ENCODE measurements at places on chromosomes 7 and 10.

- DNase-seq, result no peak
These were observed 89.0 kb downstream of the JMJD1C start for GRCh38 chr10:63376560-63377304.

DNA sequence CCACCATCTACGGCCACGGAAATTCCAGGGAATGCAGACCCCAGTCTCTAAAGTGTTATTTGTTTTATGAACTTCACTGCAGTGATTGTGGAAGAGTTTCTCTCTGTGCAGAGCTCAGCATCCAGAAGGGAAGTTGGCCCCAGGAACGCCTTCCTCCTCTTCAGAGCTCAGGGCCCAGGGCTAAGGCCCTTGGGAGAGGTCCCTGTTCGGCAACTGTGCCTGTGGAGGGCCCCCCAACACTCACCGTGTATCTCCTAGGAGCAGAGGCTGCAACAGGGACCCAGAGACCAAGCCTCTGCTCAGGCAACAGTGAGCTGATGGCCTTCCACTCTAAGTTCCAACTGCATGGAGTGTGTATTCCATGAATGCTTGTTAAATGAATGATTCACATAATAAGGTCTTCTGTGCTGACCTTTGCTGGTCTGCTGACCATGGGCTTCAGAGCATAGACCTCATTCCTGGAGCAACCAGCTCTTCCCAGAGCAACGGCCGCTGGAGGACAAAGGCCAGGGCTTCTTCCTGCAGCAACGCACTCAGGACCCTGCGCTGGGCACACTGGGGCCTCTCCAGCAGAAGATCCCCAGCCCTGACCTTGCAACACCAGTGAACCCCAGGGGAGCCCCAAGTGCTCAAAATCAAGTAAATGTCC, 7.7 kb downstream of the DIP2C start:
- DNase-seq, result no peak

DNA sequence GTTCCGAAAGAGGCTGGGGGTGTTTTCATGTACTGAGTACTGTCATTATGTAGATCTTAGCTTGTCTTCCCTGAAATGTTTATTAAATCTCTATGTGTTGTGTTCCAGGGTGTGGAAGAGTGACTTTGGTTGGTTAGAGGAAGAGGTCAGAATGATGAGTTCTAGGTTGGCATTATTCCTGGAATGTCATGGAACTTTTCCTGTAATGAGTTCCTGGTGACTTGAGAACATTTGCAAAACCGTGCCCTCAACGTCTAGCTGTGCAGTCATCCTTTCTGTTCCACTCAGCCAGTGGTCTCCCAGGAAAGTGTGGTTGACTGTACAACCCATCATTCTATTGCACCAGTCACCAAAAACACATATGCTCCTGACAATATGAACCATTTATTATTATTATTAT, 129.6 kb downstream of the BICC1 start:
- no peak for DNase-seq

DNA sequence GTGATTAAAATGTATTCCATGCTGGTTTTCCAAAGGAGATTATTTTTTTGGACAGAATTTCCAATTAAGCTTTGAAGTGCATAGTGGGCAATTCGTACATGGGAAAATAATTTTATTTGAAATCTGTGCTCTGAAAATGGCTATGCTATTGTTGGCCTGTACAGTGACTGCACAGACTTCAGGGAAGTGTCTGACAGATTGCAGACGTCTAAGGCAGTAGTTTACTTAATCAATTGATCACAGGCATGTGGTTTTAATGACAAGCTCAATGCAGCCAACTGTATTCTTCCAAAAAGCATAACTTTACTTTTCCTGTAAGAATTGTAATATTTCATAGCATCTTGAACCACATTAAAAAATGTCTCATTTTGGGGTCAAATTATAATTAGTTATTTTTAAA, 102.0 kb downstream of the SEMA3C start:
- DNase-seq, result no peak

DNA sequence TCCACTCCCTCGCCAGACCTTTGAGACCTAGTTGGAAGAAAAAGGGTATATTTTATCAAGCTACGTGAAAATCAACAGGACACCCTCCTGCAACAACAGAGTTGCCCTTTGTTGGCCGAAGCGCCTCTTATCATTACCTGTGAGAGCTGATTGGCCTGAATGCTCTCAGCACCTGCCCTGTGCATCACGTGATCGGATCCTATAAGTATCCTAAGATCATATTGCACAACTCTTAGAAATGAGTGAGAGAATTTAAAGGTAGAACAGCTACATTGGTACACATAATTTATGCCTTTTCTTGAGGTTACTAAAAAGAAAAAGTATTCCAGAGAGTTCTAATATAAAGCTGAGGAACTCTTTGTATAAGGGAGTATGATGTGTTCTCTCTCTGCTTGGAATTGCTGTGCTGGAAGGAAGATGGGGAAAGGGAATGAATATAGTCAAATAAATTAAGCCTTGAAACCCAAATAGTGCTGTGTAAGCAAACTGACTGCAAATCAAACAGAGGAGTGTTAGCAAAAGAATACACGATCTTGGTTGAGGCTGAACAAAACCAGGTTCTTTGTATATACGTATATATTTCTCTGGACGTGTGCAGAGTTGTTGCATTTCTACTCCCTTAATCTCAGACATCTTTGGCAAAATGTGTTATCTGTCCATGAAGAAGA, 69.3 kb downstream of the LRRC4 start:
- no peak for DNase-seq

DNA sequence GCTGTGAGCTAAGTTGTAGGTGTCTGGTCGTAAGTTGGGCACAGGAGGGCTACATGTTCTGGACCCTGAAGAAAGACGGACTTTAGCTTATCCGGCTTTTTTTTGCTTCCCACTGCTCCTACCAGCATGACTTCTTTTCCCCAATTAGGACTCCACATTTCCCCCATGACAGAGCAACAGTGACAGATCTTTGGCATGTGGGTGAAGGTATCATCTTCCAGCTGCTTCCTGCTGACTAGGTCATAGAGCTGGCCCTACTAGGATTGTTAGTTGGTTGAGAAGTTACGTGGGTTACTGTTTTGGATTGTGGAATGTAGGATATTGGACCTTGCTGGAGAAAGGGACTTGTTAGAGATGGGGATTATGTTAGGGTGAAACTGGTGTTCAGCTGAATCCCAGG, 21.4 kb downstream of the LANCL2 start:
- no peak for DNase-seq

GRCh38 chr10:116538456-116538855, 7.3 kb upstream of the PNLIP start:
- DNase-seq, result no peak

DNA sequence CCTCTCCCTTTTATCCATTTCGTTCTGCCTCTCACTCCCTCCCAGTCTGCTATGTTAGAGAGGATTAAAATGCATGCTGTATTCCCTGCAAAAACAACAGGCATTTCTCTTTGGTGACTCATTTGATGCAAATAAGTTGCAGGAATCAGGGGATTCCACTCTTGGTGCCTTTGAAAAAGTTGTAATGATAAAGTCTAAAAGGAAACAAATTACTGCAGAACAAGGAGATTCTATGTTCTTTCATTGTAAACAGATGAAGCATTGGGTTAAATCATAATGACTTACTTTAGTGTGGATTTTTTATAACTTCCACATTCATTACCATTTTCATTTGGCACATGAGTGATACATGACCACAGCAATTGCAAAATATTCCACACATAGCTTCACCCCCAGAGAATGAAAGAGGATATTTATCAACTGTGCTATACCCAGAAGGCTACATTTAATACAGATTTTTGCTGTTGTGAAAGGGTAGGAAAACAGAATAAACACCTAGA, 33.4 kb upstream of the ABLIM1 start:
- DNase-seq, result no peak

GRCh38 chr7:134368851-134369544, 52.3 kb upstream of the SLC35B4 start:
- DNase-seq, result no peak

DNA sequence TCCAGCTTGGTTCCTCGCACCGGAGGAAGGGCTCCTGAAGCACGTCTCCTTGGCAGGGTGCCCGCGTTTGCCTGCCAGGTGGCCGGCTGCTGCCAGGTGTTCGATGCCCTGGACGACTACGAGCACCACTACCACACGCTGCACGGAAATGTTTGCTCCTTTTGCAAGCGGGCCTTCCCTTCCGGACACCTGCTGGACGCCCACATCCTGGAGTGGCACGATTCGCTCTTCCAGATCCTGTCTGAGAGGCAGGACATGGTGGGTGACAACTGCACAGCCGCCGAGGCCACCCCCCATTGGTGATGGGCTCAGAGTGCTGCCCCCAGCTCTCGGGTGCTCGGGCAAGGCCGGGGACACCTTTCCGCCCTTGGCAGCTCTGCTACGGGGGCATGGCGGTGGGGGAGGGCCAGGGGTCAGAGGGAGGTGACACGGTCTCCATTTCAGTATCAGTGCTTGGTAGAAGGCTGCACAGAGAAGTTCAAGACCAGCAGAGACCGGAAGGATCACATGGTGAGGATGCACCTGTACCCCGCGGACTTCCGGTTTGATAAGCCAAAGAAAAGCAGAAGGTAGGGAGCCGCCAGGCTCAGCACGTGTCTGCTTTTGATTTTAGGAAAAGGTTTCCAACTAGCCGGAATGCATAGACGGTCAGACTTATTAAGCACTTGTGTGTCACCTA, 1.1 kb downstream of the ZNF511 start:
- no peak for DNase-seq

DNA sequence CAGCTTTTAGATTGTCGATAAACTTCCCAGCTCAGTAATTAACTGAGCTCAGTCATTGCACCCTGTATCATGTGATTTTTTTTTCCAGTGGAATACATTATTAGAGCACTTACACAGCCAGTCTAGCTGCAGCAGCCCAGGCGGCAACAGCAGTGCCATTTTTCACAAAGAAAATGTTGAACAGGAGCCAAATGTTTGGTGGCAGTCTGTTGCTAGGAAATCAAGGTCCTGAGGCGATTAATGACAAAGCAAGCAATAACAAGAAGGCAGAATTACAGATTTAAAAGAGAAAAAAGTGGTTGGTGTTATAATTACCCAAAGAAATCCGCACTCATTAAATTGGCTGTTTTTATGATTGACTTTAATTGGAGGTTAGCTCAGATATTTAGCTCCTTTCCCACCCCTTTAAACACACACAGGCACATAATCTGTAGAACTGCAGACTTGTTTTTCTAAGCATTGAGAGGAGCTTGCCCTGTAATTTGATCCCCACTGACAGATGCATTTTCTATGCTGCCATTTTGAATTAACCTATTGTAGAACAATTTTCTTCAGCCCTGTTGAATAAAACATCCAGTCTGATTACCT, 267.4 kb downstream of the ADK start:
- DNase-seq, result no peak

DNA sequence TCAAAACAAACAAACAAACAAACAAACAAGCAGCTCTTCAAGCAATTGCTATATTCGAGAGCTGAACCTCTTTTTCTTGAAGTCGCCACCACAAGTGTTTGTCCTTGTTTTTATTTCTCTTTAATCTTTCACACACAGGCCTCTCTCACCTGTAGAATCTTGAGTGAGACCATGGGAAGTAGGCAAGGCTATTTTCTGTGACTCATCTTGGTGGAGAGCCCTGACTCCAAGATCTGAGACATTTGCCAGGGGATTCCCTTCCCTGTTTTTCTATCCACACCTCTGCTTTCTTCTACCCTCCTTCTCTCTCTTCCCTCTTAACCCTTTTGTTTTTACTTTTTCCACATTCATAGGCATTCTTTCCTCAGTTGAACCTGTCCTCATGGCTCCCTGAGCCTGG, 8.0 kb upstream of the TAS2R60 start:
- no peak for DNase-seq

GRCh38 chr10:49220679-49221078, 32.5 kb upstream of the TMEM273 start:
- DNase-seq, result no peak

DNA sequence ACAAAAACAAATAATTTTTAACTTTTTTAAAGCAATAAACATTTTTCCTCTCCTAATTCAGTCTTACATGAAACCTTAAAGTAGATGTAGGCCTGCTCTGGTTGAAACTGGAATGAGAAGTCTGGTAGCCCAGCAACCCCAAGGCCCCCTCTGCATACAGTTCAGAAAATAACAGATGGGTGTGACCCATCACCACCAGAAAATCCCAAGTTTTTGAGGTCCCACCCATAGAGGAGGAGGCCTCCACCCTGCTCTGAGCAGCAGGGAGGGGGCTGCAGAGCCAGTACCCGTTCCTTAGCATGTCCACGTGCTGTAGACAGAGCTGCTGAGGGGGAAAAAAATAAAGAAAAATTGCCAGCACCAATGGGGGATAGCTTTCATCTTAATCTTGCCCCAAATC, 122.7 kb downstream of the WNT2 start:
- DNase-seq, result no peak

- DNase-seq, result no peak
These were observed 563.7 kb downstream of the GRM8 start for GRCh38 chr7:126689037-126689436.

DNA sequence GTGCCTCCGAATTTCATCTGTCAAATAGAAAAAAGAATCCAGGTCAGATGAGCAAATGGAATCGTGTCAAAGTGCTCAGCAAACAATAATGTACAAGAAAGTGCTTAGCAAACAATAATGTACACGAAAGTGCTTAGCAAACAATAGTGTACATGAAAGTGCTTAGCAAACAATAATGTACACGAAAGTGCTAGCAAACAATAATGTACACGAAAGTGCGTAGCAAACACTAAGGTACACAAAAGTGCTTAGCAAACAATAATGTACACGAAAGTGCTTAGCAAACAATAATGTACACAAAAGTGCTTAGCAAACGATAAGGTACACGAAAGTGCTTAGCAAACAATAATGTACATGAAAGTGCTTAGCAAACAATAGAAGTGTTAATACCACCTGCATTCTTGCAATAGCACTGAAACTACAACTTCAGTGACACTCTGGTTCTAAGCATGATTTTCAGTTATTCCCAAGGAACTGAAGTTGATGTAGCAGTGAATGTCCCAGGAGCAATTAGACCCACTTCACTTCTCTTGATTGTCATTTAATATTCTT, 33.4 kb upstream of the MYL10 start:
- no peak for DNase-seq

- no peak for DNase-seq
These were observed 16.4 kb upstream of the PDZD8 start for GRCh38 chr10:117391436-117392205.

GRCh38 chr7:105596866-105597265, 15.6 kb upstream of the EFCAB10 start:
- no peak for DNase-seq

GRCh38 chr10:106682175-106682574, 482.3 kb downstream of the SORCS1 start:
- no peak for DNase-seq

DNA sequence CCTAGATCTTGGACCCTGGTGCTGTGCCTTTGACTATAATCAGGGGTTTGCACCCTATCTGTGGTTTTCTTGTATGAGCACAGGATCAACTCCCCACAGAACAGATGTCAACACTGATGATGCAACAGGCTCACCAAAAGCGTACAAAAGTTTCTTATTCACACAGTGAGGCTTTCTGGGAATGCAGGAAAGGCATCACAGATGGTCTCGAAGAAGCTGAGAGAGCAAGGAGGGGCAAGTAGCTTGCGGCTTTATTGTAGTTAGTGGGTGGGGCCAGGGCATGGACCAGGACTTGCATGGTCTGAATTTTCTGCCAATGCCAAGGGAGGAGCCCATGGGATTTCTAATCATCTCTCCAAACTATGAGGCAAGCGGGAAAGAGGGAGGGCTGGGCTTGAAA, 46.2 kb downstream of the SEC61G start:
- DNase-seq, result no peak

- no peak for DNase-seq
These were observed 67.5 kb upstream of the MEOX2 start for GRCh38 chr7:15753887-15754579.

Measured in stimulated activated CD8-positive, alpha-beta memory T cell treated with anti-CD3 and anti-CD28 coated beads, Interleukin-15, amount 100 ng/mL, for 48 hours (primary cell).